ENCODE measurements at places on chromosomes 16 and 17.

DNA sequence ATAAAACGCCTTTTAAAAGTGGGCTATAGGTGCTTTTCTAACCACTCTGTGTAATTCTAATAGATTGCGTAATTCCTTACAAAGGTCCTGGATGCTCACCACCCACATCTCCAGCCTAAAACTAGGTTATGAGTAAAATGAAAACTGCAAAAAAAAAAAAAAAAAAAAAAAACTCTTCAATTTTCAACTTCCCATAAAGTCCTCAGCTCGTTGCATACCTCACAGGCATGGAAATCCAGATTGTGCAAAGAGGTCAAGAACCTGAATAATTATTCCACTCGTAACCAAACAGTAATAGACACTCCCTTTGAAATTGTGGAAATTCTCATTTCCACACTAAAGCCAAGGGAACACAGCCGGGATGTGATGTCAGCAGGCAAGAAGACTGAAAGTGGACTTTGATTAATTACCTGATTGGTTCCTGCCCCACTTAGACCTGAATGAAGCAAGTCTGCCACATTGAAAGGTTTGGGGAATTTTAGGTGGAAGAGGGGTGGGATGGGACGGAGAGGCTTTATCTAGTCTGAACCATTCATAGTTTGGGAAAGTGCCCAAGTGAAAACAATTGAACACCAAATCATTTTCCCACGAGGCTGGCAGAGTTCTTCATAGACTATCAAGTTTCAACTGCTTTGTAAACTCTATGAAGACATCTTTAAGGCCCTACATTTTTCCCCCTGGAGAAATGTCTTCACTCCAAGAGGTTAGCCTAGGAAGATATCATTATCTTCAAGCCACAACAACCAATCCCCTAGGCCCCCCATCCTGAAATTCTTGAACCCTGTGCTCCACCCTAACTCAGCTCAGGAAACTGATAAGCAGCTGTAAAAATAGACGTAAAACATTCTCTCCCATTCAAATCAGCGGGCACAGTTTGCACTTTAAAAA is 49.1 kb upstream of the TANC2 start:
- no peak for DNase-seq

- no peak for DNase-seq
Observed at GRCh38 chr16:89312598-89313299, 95.2 kb downstream of the ZNF778 start.

- no peak for DNase-seq
Observed at GRCh38 chr17:47225911-47226688, 17.0 kb downstream of the MYL4 start.

DNA sequence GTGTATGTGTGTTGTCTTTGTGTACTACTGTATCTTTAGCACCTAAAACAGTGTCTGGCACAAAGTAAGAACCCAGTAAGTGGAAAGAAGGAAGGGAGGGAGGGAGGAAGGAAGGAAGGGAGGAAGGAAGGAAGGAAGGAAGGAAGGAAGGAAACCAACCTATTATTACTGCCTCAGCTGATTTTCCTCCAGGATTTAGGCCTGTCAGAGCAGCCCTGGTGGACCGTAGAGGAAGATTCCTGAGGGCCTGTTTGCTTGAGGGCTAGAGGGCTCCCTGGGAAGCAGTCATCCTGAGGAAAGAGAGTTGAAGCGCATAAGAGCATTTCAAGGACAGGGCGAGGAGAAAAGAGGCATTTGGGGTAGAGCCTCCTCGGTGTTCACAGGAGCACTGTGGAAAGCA is 61.5 kb downstream of the WSB1 start:
- DNase-seq, result no peak

DNA sequence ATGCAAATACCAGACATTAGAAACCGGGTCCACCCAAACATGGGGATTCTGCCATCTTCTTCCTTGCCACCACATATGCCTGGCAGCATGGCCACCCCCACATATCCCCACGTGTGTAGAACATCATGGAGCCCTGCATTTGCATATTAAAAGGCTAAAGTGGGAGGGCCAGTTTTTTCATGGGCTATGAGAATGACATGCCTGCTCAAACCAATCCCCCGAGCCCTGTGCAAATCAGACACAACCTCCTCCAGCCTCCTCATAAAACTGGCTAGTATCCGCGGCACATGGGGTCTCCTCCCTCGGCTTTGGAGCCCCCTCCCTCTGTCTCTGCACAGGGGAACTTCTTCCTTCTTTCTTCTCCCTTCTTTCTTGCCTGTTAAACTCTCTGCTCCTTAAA is 174.9 kb upstream of the WSCD1 start:
- DNase-seq, result no peak

GRCh38 chr16:56120447-56121155 is 70.7 kb upstream of the GNAO1 start:
- DNase-seq, result no peak

DNA sequence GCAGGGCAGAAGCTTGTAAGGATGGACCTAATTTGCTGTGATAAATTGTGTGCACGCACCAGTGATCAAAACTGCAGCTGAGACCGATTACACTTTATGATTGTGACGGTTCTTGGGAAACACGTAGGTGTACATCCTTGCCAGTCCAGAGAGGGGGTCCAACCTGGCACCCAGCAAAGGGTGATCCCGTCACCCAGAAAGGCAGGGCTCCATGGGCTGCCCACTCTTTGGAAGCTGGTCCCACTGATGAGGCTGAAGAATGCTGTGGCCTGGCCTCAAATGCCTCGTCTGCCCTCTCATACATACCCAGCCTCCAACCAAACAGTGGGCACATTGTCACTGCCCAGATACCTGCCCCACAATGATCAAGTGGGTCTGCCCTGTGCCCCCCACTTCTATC is 132.0 kb downstream of the C16orf78 start:
- DNase-seq, result no peak

GRCh38 chr17:75767881-75768280 is 2.9 kb upstream of the GALK1 start:
- DNase-seq, result no peak

- DNase-seq, result no peak
Observed at GRCh38 chr16:88403794-88404581, 21.2 kb downstream of the ZNF469 start.

- DNase-seq, result no peak
Observed at GRCh38 chr16:84759061-84759460, 59.3 kb downstream of the USP10 start.

GRCh38 chr17:74126179-74126900 is 77.1 kb upstream of the RPL38 start:
- no peak for DNase-seq

DNA sequence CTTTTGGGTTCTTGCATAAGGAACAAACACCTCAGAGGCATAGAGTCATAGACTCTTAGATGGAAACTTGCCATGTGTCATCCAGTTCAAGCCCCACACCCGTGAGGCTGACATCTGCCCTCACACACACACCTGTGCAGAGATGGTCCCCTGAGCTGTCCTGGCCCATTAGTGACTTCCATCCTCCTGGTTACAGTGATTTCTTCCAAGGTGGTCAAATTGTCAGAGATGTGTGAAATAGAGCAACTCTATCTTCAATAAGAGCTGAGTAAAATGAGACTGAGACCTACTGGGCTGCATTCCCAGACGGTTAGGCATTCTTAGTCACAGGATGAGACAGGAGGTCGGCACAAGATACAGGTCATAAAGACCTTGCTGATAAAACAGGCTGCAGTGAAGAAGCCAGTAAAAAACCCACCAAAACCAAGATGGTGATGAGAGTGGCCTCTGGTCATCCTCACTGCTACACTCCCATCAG is 342.2 kb upstream of the TNRC6C start:
- no peak for DNase-seq

- peak; percentile 96 for DNase-seq
Observed at GRCh38 chr17:45848868-45849535, 4.3 kb downstream of the SPPL2C start.

- DNase-seq, result no peak
Observed at GRCh38 chr16:5196204-5196603, 98.6 kb upstream of the EEF2KMT start.

- no peak for DNase-seq
Observed at GRCh38 chr16:17564856-17565255, 94.1 kb upstream of the XYLT1 start.

GRCh38 chr17:82959990-82960418 is 119.4 kb upstream of the METRNL start:
- no peak for DNase-seq

DNA sequence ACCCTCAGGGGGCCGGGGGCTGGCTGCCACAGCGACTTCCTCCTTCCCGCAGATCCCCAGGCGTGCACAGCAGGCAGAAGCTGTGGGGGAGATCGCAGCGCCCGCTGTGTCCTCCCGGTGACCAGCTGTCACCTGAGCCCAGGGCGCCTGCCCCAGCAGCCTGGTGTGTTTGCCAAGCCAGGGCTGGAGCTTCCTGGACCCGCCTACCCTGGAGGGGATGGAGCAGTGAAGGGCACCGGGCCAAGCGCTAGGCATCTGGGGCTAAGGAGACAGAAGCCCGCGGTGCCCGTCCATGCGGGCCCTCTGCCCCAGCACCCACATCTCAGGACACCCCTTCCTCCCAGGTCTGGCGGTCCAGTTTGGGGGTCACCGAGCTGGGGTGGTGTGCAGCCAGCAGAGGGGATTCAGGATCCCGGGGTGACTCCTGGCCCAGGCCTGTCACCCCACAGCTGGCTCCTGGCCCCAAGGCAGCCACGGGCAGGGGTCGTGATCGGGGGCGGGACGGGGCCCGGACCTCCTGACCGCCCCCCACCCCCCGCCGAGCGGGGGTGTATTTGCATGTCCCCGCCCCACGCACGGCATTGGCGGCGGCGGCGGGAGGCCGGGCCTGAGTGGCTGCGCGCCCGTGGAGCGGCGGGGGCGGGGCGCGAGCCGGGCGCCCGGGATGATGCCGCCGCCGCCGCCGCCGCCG is at the start of gene RAB26:
TSS of gene RAB26 (plus strand) at position 645 of the 691 bp plus-strand sequence. CDS start 159 bp downstream, outside the sequence.
- peak; percentile 27 for DNase-seq

GRCh38 chr16:48542020-48542473 is 67.9 kb downstream of the N4BP1 start:
- DNase-seq, result peak; percentile 79

- no peak for DNase-seq
Observed at GRCh38 chr16:74984194-74984528, 762 bp downstream of the WDR59 start.

All from C1 segment of cervical spinal cord (tissue), 14 donors.